ENCODE measurements at places on chromosomes 5 and 9.

- DNase-seq = no peak
Observed at GRCh38 chr5:96527768-96528661, 95.0 kb upstream of the PCSK1 start.

GRCh38 chr9:105993116-105993854, 298.9 kb downstream of the TMEM38B start:
- no peak for DNase-seq

DNA sequence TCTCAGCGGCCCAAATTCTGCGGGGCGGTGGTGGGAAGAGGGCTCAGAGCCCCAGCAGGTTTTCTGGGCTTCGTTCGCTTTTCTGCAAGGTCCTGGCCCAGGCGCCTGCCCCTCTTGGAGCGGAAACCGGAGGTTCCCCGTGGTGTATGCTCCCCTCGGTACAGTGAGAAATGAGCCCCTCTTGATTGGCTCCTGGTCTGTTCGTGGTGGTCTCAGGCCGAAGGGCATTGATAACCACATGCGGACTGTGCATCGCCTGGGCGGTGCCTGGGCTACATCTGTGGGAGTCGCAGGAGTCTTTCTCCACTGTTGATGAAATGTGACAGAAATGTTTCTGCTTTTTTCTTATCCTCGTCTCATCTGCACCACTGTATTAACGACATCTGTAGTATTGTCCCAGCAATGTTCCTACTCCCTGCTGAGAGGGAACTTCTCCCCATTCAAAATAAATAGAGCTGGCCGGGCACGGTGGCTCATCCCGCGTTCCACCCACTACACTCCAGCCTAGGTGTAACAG, 682 bp downstream of the MAN1B1 start:
- DNase-seq = peak; percentile 74

DNA sequence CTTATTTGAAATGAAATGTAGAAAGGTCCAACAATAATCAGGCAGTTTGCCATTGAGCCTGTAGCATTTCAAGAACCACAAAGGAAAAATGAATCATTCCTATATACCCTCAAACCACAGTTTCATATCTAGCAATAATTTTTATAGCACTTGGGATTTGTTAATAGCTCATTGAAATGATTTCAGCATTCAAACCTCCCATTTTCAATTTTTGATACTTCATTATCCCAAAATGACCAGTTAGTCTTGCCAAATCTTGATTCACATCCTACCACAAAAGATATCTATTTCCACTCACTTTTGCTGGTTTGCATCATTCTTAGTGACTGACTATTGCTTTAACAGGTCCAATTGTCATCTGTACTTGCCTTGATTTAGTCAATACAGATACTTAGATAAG, 790.1 kb downstream of the TLE1 start:
- DNase-seq = no peak
